GM20000 (cell line): ENCODE measurements at places on chromosomes 11 and 22.

- no peak for DNase-seq
These were observed 43.1 kb upstream of the FGF3 start for GRCh38 chr11:69862331-69862771.

GRCh38 chr11:8810540-8811301 is 100.3 kb upstream of the AKIP1 start:
- peak; percentile 75 for DNase-seq

GRCh38 chr11:65960824-65961266 is 689 bp upstream of the SART1 start:
- no peak for DNase-seq

GRCh38 chr11:67504005-67504949 is 886 bp downstream of the PITPNM1 start:
- peak; percentile 75 for DNase-seq

DNA sequence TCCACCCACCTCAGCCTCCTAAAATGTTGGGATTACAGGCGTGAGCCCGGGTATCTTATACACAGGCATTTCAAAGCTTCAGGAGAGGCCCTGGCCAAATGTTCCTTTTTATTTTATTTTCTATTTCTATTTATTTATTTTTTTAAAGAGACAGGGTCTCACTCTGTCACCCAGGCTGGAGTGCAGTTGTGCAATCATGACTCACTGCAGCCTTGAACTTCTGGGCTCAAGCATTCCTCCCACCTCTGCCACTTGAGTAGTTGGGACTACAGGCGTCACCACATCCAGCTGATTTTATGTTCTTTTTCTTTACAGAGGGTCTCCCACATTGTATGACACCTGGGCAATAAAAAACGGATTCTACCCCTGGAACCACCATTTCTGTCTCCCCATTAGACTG is 71.2 kb downstream of the FBXO7 start:
- no peak for DNase-seq

- DNase-seq = no peak
These were observed 100.1 kb downstream of the PRR5L start for GRCh38 chr11:36395978-36396736.

GRCh38 chr11:6757373-6757967 is 14.3 kb downstream of the OR2AG2 start:
- DNase-seq = peak; percentile 46

DNA sequence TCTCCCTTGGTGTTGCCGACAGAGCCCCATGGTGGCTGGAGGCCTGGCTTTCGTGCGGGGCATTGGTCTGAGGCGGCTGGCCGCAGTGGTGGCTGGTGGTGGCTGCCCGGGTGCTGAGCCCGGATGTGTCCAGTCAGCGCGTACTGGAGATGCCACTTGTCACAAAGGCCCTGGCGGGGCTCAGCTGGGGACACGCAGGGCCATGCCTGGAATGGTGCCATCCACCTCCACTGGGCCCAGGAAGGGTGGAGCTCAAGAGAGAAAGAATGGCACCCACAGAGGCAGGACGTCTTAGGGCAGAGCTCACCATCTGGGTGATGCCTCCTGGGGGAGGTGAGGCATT is 92.5 kb downstream of the CEP164 start:
- DNase-seq = no peak

DNA sequence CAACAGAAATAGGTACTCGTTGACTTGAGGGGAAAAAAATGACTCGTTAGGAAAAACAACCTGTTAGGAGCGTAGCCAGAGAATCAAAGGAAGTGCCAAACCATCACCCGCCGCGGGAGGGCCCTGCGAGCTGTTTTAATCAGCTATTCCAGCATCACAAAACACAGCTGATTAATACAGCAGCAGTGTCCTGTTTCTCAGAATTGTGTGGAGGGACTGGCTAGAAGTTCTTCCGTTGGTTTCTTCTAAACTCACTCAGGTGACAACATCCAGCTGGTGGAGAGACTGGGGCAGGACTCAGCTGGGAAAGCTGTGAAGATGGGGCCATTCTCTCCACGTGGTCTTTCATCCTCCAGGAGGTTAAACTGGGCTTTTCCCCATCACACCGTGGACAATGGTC is 28.0 kb downstream of the HSPA8 start:
- no peak for DNase-seq

DNA sequence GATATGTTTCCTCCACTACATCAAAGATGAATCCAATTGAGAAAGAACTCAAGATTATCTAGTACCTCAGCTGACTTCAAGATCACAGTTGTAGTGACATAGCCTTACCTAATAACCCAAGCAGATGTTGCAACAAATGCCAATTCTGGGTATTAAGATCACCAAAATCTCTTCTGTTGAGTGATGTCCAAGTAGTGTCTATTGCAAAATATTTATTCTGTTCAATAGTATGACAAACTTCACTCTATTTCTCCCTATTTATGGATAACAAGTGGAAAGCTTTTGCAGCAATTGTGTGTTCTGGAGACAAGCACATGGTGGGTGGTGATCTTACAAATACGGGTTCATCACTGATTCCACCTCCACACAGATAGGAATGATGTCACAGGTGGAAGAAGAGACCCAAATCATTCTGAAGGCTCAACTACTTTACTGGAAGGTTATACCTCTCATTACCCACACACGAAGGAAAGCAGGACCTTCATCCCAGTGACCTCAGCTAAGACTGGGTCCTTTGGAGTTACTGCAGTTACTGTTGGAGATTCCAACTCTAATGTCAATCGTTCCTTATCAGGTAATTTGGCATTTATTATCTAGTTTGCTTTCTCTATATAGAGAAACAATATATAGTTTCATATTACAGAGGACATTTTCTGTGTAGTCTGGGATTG is 72.0 kb downstream of the CD44 start:
- DNase-seq = no peak

DNA sequence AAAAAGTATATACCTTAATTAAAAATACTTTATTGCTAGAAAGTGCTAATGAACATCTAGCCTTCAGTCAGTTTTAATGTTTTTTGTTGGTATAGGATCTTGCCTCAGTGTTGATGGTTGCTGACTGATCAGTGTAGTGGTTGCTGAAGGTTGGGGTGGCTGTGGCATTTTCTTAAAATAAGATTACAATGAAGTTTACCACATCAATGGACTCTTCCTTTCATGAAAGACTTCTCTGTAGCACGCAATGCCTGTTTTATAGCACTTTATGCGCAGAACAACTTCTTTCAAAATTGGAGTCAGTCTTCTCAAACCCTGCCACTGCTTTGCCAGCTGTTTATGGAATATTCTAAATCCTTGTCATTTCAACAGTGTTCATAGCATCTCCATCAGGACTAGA is 50.6 kb downstream of the LDLRAD3 start:
- no peak for DNase-seq
